Spleen (tissue), 13 donors: ENCODE measurements at places on chromosomes 2 and 18. TPM values are rescaled to one million over a fixed set of nuclear protein-coding genes. Genes with fewer than 3 reads are reported as not detected.
A peak's percentile ranks its signal among the peaks of the same experiment; 100 is the strongest.

The AKAIN1 gene
- not detected for total RNA-seq

The C2orf72 gene
- total RNA-seq, result not detected

The SOX11 gene
- total RNA-seq, result 0.36 TPM

The HOXD13 gene
- total RNA-seq, result not detected

The CRYGC gene
- not detected for total RNA-seq

The KCNE4 gene
- total RNA-seq, result 5.2 TPM

The SNORC gene
- total RNA-seq, result 2.9 TPM

The NEURL3 gene
- total RNA-seq, result 0.98 TPM

The CD207 gene
- not detected for total RNA-seq

DNA sequence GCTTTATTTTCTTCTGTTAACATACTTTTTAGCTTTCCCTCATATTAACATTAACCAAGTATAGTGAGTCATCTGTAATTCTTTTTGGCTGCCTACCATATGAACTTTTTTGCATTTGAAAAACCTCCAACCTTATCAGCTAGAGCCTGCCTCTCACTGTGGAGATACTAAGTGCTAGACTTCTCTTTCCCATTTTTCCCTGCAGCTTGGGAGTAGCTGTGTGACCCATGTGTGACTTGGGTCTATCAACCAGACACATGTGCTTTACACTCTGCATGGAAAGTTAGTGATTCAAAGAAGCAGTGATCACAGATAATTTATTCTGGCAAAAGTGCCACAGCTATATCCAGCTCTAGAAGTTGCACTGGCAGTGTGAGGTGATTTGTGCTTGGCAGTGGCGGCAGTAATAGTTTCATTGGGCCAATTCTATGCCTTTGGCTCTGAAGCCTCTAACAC, 36.3 kb downstream of the PREPL start:
- no peaks in the 10 kb centered on the region for H3K4me1 ChIP-seq
- H3K27ac ChIP-seq, result no peak overlapping the region
- no peak overlapping the region for H3K4me3 ChIP-seq
- no peaks in the 10 kb centered on the region for H3K27me3 ChIP-seq
- DNase-seq, result no peak
- peaks cover 65% of the 10 kb centered on the region for H3K36me3 ChIP-seq

DNA sequence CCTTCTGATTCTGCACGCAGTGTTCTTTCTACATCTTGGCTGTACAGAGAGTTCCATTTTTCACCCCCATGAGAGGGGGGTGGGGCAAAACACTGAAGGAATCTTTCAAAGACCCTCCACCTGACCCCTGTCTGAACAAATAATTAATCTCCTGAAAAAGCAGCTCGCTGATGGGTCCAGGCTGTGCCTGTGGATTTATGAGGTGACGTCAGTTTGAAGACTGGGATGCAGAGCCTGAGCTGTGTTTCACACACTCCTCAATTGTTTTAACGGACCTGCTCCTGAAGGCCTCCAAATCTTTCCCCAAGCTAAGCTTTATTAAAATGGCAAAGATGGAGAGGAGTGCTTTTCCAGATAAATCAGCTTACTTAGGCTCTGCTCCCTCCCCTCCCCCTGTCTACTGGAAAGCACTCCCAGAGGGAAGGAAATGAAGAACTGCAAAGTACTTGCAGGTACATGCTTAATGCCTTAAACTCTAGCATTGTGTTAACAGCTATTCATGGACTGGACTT, 390.2 kb upstream of the TNP1 start:
- H3K36me3 ChIP-seq, result no peaks in the 10 kb centered on the region
- no peak for DNase-seq
- no peaks in the 10 kb centered on the region for H3K27me3 ChIP-seq
- H3K27ac ChIP-seq, result no peak overlapping the region

- no peaks in the 10 kb centered on the region for H3K27me3 ChIP-seq
- no peak overlapping the region for H3K4me3 ChIP-seq
- H3K36me3 ChIP-seq, result no peaks in the 10 kb centered on the region
- no peaks in the 10 kb centered on the region for H3K4me1 ChIP-seq
- no peak overlapping the region for H3K27ac ChIP-seq
Measured at GRCh38 chr18:12154361-12154760, 60.7 kb downstream of the ANKRD62 start.

- DNase-seq, result peak; percentile 69
- no peak overlapping the region for H3K4me3 ChIP-seq
- H3K27me3 ChIP-seq, result no peaks in the 10 kb centered on the region
- H3K27ac ChIP-seq, result peak overlapping the region; percentile 26
Measured at GRCh38 chr2:217858519-217859491, 144.0 kb downstream of the TNS1 start.

GRCh38 chr2:240142256-240142775, 1.9 kb upstream of the OTOS start:
- H3K4me1 ChIP-seq, result no peaks in the 10 kb centered on the region
- H3K27me3 ChIP-seq, result peaks cover 22% of the 10 kb centered on the region
- H3K4me3 ChIP-seq, result no peak overlapping the region
- no peak overlapping the region for H3K27ac ChIP-seq
- DNase-seq, result peak; percentile 50

GRCh38 chr2:45913539-45913938, 262.1 kb downstream of the PRKCE start:
- H3K27ac ChIP-seq, result no peak overlapping the region
- no peak overlapping the region for H3K4me3 ChIP-seq
- no peaks in the 10 kb centered on the region for H3K27me3 ChIP-seq
- no peak for DNase-seq

DNA sequence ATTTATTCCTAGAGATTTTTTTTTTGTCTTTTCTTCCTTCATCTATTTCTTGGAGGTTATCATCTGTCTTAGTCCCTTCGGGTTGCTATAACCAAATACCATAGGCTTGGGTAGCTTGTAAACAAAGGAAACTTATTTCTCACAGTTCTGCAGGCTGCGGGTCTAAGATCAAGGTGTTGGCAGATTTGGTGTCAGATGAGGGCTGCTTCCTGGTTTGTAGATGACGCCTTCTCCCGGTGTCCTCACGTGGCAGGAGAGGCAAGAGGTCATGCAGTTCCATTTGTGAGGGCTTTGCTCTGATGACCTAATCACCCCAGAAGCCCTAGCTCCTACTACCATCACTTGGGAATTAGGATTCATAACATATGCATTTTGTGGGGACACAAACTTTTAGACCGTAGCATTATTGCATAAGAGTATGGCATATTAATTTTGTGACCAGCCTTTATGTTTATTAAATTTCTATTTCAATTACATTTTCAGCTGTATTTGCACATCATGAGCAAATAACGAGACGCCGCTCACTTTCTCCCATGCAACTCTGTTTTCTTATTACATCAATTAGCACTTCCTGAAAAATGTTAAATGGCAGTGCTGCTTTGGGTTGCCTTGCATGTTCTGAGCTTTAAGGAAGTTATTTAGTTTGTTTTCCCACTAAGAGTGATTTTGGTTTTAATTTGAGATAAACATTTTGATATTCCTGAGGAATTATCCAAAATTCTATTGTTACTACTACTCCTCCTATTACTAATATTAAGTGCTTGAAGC, 246.4 kb upstream of the HDAC4 start:
- H3K4me1 ChIP-seq, result no peaks in the 10 kb centered on the region
- H3K4me3 ChIP-seq, result no peak overlapping the region
- H3K36me3 ChIP-seq, result no peaks in the 10 kb centered on the region
- no peak overlapping the region for H3K27ac ChIP-seq

GRCh38 chr18:26868968-26869586, 3.6 kb upstream of the AQP4 start:
- no peaks in the 10 kb centered on the region for H3K36me3 ChIP-seq
- no peak overlapping the region for H3K27ac ChIP-seq
- H3K4me3 ChIP-seq, result no peak overlapping the region
- DNase-seq, result no peak
- peaks cover 2% of the 10 kb centered on the region for H3K4me1 ChIP-seq

DNA sequence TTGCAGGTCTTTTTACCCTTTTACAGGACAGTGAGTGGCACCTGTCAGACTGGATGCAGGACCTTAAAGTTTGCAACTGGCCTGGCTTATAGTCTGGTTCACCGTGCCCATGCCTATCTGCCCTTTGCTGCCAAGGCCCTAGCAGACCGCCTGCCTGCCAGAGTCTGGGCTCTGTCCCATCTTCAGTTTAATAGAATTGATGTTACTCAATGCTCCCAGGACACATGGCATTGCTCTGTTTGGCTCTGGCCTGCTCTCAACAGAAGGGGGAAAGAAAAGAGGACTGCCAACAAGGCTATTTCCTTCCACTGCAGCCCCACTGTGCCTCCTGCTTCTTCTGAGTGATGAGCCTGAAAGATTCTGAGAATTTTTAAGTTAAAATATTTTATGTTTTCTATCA, 25.6 kb upstream of the TMEM178A start:
- H3K27ac ChIP-seq, result no peak overlapping the region
- H3K27me3 ChIP-seq, result no peaks in the 10 kb centered on the region
- no peaks in the 10 kb centered on the region for H3K4me1 ChIP-seq
- no peak overlapping the region for H3K4me3 ChIP-seq
- H3K36me3 ChIP-seq, result no peaks in the 10 kb centered on the region

GRCh38 chr2:104840893-104841585, 12.9 kb upstream of the POU3F3 start:
- peaks cover 63% of the 10 kb centered on the region for H3K27me3 ChIP-seq
- no peak overlapping the region for H3K27ac ChIP-seq
- no peaks in the 10 kb centered on the region for H3K36me3 ChIP-seq
- H3K4me3 ChIP-seq, result no peak overlapping the region
- peaks cover 26% of the 10 kb centered on the region for H3K4me1 ChIP-seq

- no peaks in the 10 kb centered on the region for H3K4me1 ChIP-seq
- no peak overlapping the region for H3K4me3 ChIP-seq
- no peaks in the 10 kb centered on the region for H3K36me3 ChIP-seq
- no peak overlapping the region for H3K27ac ChIP-seq
- no peak for DNase-seq
Measured at GRCh38 chr18:58060254-58060653, 16.2 kb downstream of the NEDD4L start.

DNA sequence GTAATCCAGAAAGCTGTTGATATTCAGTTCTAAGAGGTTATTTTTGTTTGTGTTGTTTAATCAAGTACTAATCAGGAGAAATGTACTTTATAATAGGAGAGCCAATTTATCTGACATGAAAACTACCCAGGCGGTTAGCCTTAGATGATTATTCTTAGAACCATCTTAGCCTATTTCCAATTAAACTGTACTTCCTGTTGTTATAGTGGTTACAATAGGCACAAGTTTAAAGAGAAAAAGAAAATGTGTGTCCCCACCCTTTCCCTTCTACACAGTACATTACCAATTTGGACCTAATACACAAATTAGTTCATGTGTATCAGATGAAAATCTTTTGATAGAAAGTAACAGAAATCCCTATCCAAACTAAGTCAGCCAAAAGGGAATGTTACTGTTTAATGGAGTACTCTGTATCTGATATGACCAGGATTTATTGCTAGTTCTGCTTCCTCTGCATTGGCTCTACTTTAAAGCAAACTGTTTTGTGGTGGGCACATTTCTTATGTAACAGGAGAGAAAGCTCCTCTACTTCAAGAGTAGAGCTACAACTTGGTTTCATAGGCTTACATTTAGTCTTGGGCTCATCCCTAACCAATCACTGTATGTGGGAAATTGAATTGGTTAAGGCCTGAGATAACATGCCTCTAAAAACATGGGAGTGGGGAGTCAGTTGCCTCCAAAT, 217.9 kb downstream of the UBE2E3 start:
- H3K4me1 ChIP-seq, result peaks cover 4% of the 10 kb centered on the region
- DNase-seq, result no peak
- H3K27me3 ChIP-seq, result no peaks in the 10 kb centered on the region
- H3K36me3 ChIP-seq, result no peaks in the 10 kb centered on the region
- H3K4me3 ChIP-seq, result no peak overlapping the region
- H3K27ac ChIP-seq, result no peak overlapping the region

GRCh38 chr2:42810971-42811811, 18.8 kb upstream of the HAAO start:
- peak overlapping the region; percentile 10 for H3K4me3 ChIP-seq
- peaks cover 28% of the 10 kb centered on the region for H3K4me1 ChIP-seq
- H3K36me3 ChIP-seq, result no peaks in the 10 kb centered on the region
- no peaks in the 10 kb centered on the region for H3K27me3 ChIP-seq
- DNase-seq, result peak; percentile 91
- peak overlapping the region; percentile 100 for H3K27ac ChIP-seq
